ENCODE measurements at places on chromosomes 1 and 21.

DNA sequence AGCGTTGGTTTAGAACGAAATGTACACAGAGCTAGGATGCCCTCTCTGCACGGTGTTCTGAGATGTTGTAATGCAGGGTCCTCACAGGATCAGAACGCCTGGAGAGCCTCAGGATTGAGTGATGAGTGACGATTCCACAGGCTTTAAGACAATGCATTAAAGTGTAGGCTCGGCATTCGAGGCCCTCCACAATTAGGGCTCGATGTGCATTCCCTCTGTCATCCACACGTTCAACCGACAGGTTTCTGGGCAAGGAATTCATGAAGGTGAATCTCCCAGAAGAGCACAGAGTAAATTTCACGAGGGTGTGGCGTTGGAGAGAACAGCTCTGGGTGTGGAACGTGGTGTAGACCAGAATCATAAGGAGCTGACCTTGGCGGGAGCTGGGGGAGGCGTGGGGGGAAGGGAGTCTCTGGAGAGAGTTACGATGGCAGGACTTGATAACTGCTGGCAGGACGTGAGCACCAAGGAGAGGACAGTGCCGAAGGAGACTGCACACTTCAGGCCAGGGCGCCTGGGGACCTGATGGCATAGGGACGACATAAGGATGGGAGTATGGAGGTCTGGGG lies 51.0 kb upstream of the EFHD2 start:
- DNase-seq: no peak

DNA sequence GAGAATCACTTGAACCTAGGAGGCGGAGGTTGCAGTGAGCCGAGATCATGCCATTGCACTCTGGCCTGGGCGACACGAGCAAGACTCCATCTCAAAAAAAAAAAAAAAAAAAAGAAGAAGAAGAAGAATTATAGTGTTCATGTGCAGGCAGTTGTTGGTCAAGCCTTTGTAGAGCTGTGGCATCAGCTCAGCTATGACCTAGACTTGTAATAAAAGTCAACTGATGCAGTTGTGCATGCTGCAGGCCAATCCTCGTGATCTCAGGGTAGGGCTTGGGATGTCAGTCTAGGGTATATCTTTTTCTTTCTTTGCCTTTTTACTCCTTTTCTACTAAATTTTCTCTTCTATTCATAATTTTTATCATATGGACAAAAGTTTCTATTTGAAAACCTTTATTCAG lies 76.2 kb downstream of the C1orf21 start:
- no peak for DNase-seq

DNA sequence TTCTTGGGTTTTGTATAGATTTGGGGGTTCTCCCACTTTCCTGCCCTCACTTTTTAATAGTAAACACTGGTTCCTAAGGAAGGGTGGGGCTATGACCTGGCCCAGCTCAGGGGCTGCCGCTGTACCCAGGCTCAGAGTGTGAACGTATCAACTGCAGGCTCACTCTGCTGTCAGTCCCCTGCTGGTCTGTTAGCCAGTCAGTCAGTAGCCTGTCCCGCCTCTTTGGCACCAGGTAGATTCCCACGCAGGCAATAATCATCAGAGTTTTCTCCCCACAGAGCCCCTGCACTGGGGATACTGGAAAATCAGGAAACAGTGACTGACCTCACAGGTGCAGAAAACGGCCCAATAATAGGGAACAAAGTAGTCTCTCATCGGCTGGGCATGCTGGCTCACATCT lies 15.0 kb upstream of the ALPL start:
- no peak for DNase-seq

- DNase-seq: no peak
Observed at GRCh38 chr1:161082996-161083747, 6.2 kb downstream of the NECTIN4 start.

DNA sequence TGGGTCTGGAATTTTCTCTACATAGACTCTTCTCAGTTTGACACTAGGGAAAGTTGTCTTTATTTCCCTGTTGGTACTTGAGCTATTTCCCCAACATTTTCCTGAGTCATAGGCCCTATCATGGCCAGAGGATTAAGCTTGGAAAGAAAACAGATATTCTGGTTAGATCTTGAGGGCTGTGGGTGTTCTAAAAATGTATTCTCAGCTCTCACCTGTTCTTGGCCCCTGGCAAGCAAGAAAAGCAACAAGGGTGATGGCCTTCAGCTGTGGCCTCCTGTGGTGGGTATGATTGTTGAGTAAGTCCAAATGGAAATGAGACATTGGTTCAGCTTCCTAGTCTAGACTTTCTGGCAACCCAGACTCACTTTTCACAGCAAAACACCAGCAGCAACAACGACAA lies 17.4 kb upstream of the LCE3A start:
- DNase-seq: no peak

GRCh38 chr1:54134295-54134694 lies 18.5 kb downstream of the CDCP2 start:
- DNase-seq: no peak

DNA sequence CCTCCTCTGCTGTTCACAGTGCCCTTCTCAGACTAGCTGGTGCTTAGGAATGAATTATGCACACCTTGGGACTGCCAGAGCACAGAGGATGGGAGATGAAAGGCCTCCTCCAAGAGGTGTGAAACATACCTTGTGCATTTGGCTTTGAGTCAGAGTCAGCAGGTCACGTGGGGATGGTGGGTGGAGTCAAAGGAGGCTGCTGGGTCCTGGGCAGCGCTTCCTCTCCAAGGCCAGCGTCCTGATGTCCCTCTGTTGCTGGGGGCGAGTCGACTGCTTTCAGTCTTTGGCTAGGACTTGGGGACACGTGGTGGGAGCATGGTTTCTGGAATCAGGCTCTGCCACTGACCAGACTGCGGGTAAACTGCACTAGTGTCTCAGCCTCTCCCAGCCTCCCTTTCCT lies 91.2 kb downstream of the AJAP1 start:
- no peak for DNase-seq

GRCh38 chr1:185998391-185998790 lies 264.2 kb downstream of the HMCN1 start:
- DNase-seq: no peak

GRCh38 chr1:97489834-97490233 lies 431.0 kb downstream of the DPYD start:
- no peak for DNase-seq

GRCh38 chr1:156260896-156261295 lies 13.0 kb upstream of the PAQR6 start:
- no peak for DNase-seq

DNA sequence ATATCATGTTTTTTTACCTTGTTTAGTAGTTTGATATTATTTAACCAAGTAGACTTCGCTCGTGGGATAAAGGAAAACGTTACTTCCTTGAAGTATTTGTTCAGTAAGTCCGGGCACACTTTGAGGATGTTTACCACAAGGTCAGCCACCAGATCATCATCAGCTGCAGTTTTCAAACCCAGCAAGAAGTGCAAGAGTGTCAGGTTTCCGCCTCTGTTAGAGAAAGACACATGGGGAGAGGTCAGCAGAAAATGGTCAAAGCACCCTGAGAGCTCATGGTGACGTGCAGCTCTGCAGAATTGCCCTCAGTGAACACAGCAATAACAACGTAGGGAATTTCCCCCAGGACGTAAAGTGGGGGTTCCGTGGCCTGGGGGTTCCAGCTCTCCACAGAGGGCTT lies 24.4 kb downstream of the URB1 start:
- DNase-seq: no peak

DNA sequence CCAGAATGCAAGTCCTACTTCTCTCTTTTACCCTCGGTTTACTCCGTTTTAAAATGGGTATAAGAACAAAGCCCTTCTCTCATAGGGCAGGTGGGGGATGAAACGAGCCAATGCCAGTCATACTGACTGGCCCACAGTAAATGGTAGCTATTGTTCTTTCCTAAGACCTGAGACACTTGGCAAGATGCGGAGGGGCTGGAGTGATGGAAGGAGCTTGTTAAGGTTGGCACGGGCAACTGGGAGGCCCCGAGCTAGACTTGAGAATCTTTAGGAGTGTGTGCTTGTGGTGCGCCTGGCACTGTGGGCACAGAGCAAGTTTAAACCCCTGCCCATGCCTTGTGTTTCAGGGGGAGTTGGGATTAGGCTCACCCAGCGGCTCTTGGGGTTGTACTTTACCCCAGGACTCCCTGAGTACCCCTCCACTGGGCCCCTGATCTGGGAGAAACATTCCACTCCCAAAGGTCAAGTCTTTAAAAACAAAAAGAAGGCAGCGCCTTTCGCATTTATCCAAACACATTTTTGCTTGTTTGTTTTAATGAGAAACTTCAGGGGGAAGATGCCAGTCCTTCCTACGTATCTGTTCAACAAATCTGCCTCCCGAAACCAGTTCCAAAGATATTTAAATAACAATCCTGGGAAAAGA lies 240.6 kb upstream of the TMEM51 start:
- no peak for DNase-seq

DNA sequence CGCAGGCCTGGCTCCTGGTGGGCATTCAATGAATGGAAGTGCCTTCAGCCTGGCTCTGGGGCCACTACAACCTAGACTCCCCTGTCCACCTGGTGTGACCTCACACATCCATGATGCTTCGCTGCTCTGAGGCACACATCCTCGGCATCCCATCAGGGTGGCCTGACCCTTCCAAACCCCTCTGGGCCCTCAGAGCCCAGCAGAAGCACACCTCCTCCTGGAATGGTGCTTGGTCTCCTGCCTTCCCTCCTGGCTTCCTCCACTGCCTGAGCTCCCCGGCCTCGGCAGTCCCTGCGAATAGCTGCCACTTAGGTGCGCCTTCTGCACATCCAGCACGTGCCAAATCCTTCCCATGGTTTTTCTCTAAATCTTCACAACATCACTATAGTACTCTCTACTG lies 133.8 kb downstream of the GLIS1 start:
- DNase-seq: no peak

All from NCI-H2029 treated with DMSO at 0.1 percent for 48 hours (cell line).